ENCODE measurements at places on chromosomes 11 and 22.

- DNase-seq = no peak
Measured at GRCh38 chr11:44388828-44389657, 79.1 kb upstream of the ALX4 start.

GRCh38 chr22:49622241-49623105, 205.2 kb downstream of the BRD1 start:
- DNase-seq = no peak

DNA sequence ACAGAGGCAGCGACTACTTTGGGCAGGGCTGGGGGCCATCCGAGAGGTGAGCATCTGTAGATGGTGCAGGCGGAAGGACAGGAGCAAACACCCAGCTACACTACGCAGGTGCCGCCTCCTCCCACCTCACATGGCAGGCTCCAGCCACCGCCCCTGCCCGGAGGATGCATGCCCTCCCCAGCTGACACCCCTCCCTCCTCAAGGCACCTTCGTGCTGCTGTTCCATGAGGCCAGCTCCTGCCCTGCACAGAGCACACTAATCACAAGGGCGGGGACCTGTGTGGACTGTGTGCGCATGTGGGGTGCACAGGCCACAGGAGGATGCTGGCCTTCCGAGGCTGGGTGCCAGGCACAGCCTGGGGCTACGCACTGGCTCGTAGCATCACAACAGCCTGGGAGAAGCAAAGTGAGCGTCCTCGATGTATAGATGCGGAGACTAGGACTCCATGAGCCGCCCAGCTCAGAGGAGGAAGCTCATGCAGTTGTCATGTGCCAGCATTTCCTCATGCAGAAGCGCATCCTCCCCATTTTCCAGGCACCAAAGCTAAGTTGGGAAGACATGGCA, 32.8 kb upstream of the HMOX1 start:
- no peak for DNase-seq

DNA sequence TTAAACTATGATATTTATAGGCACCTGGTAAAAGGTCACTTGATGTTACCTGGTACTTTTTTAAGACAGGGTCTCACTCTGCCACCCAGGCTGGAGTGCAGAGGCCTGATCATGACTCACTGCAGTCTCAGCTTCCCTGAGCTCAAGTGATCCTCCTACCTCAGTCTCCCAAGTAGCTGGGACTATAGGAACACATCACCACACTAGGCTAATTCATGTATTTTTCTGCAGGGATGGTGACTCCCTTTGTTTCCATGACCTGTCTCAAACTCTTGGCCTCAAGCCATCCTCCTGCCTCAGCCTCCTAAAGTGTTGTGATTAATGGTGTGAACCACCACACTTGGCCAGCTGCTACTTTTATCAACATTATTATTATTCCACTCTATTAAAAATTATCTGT, 47.6 kb downstream of the OR4C45 start:
- DNase-seq = no peak

- no peak for DNase-seq
Measured at GRCh38 chr11:17506942-17507341, 30.3 kb upstream of the ABCC8 start.

DNA sequence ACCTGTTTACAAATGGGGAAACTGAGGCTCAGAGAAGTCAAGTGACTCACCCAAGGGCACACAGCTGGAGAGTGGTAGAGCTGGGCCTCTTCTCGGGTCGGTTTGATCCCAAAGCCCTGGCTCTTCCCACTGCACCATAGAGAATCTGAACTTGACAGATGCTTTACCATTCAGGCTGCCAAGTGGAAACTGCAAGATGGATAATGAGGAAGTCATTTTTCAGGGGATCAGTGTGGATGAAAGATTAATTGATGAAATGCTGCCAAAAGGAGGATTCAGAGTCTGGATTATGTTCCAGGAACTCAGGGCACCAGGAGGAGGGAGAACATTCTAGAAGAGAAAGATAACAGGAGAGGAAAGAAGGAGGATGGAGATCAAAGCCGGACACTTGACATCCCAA, 185.9 kb upstream of the ZBED5 start:
- DNase-seq = no peak

DNA sequence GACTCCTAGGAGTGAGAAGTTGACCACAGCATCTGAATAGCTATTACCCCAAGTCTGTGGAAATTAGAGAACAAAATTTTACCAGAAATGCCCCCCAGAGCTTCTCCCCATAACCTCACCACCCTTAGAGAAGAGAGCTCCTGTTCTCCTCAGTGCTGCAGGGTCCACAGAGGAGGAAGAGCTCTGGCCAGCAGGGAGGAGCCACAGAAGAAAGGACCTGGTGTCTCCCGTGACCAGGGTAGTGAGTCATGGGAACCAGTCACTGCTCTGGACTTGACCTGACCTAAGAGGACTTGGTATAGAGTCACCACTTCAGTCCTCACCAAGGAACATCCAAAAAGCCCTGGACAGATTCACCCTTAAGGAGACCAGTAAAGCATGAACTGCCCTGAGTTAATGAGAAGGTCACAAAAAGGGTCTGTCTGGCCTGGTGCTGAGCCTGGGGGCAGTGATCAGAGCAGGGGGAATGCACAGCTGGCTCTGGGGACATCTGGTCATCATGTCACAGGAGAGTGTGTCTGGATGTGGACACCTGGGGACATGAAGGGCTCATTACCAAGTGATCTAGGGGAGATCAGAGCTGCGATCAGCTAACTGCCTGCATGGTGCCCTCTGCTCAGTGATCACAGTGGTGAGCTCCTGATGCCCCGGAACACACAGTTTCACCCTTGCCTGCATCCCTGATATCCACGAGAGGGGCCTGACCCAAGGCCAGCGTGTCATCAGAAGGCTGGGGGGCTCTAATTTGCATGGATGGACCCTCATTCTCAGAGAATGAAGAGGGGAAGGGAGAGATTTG, 103.3 kb upstream of the TOP3B start:
- no peak for DNase-seq

DNA sequence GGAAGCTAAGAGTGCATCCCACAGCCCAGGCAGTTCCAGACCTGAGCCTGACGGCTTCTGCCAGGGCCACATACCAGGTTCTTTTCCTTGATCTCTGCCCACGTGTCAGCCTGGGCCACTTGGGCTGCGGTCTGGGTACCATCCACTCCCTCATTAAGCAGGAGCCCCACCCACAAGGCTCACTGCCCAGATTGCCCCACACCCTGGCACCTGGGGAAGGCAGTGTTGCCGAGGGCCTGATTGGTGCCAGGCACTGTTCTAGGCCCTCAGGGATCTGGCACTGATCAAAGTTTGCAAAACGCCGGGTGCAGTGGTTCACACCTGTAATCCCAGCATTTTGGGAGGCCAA, 15.4 kb downstream of the GGA1 start:
- no peak for DNase-seq

DNA sequence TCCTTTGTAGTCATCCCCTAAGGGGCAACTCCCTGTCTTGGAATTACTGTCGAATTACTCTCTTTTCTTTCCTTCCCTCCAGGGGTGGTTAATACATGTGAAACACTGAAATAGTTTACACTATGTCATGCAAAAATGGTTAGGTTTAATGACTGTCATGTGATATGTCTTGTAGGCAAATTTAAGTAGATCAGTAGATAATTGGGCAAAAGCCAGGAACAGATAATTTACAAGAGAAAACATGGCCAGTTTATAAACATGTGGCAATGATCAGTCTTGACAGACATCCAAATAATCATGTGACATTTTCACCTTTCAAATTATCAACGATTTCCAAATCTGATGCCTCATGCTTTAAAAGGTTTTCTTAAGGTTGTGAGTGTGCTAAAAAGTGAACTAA, 3.9 kb downstream of the VWA5A start:
- DNase-seq = no peak

GRCh38 chr11:85848006-85848405, 7.2 kb upstream of the CCDC83 start:
- no peak for DNase-seq

- DNase-seq = no peak
Measured at GRCh38 chr11:42631220-42631843, 680.5 kb upstream of the API5 start.

DNA sequence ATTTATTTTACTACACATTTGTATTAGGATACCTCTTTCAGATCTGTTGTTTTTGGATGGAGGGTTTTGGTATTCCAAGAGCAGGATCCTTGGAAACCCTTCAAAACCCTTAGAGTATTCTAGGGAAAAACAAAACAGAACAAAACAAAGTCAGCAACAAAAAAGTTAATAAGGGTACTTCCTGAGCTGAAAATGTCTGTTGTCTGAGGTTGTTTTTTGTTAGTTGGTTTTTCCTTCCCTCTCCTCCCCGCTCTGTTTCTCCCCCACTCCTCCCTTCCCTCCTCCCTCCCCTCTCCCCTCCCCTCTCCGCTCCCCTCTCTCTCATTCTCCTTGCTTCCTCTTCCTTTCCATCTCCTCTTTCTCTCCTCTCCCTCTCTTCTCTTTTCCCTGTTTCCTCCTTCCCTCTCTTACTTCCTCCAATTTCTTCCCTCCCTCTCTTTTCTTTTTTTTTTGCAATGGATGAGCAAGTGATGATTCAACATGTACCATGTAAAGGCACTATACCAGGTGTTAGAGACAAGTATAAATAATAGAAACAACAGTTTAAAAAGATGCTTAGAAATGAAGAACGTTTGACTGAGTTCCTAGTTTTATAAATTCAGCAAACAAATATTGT, 160.6 kb downstream of the TMEM135 start:
- DNase-seq = no peak

DNA sequence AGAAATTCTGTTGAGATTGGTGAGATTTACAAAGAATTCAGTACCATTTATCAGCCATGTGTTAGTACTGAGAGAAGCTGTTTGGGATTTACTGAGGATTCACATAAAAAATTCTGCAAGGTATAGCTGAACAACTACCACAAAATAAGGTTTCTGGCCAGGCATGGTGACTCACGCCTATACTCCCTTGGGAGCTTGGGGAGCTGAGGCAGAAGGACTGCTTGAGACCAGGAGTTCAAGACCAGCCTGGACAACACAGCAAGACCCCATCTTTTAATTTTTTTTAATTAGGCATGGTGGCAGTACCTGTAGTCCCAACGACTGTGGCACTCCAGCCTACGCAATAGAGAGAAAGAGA, 86.7 kb downstream of the SIK3 start:
- no peak for DNase-seq

- DNase-seq = no peak
Measured at GRCh38 chr11:95676308-95676707, 113.3 kb downstream of the FAM76B start.

DNA sequence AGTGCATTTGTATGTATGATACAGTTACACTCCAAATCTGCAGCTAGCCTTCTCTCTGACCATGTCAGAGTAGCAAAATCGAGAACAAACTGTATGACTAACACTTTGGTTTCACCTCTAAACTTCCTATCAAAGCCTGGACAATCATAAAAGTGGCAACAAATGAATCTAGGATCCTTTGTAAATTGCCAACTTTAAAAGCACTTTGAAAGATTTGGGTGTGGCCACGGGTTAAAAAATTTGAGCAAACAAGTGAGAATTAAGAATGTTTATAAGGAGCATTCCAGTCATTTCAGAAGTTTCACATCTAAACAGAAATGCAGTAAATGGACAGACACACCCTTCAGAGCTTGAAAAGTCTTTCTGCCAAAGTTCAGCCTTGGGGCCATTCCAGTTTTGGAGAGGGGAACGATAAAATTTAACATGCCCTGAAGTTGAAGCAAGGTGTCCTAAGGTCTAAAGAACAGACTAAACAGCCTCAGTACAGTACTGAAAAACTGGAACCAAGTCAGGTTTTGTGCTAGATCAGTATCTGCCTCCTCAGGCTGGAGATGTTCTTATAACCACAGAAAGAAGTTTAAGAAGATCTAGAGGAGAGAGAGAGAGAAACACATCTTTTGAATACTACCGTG, 181.9 kb upstream of the BDNF start:
- no peak for DNase-seq

GRCh38 chr22:30824096-30824495, 129.4 kb downstream of the OSBP2 start:
- DNase-seq = no peak

DNA sequence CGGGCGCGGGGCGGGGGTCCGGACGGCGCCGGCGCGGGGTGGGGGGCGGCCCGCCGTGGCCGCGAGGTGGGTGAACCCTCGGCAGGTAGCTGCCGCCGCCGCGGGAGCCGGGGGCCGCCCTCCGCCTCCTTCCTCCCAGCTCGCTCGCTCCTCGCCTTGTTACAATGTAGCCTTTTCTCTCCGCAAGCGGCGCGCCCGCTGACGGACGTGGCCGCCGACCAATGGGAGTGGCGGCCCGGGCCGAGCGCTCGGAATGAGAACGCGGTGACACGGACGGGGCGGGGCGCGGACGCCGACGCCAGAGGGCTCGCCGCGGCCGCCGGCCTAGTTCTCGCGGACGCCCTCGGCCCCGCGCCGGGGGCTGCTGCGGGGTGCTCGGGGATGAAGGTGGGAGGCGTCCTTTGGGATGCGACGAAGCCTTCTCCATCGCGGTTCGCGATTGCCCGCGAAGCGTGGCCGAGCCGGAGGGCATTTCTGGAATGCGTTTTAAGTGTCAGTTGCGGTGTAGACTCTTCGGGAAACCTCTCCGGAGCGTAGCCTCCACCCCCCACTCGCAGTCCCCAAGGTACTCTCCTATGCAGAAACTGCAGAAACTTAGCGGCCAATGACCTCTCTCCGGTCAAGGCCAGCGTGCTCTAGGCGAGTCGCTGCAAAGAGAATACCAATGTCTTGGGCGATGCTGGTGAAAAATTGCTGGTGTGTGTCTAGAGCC, 734 bp downstream of the PRDM11 start:
- DNase-seq = peak; percentile 60

GRCh38 chr11:4102711-4103110, 8.1 kb downstream of the RRM1 start:
- no peak for DNase-seq

GRCh38 chr11:29842061-29842460, 174.8 kb downstream of the KCNA4 start:
- no peak for DNase-seq

DNA sequence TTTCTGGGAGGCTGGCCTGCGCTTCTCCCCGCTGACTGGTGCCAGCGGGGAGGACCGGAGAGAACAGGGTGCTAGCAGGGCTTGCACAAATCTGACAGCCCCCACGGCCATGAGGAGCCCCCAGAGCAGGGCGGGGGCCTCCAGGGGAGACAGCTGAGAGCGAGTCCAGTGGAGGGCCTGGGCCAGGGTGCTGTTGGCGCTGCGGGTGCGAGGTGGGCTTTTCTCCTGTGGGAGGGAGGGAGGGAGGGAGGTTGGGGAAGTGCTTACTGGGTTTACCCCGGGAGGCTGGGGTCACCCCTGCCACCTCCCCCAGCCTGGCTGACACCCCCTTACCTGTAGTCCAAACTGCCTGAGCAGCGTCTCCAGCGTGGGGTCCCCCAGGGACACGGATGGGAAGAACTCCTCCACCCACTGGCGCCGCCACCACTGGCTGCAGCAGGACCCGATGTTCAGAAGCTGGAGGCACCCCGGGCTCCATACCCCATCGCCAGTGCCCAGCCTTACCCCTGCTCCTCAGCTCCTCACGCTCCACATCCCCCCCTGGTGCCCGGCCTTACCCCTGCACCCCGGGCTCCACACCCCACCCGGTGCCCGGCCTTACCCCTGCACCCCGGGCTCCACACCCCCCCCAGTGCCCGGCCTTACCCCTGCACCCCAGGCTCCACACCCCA, 3.9 kb downstream of the LMF2 start:
- no peak for DNase-seq

Data from NCI-H187 treated with DMSO at 0.1 percent for 48 hours (cell line).